Immature natural killer cell (primary cell): ENCODE measurements at places on chromosomes 12 and 14.
A peak's percentile ranks its signal among the peaks of the same experiment; 100 is the strongest.

DNA sequence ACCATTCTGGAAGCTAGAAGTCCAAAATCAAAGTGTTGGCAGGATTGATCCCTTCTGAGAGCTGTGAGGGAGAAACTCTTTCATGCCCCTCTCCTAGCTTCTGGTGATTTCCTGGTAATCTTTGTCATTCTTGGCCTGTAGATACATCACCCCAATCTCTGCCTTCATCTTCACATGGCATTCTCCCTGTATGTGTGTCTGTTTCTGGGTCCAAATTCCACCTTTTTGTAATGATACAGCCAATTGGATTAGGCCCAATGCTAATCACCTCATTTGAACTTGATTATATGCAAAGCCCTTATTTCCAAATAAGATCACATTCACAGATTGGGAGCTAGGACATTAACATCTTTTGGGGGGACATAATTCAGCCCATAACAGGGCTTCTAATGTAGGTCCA is 76.9 kb upstream of the MBIP start:
- no peak overlapping the region for H3K27ac ChIP-seq
- H3K4me1 ChIP-seq, result no peaks in the 10 kb centered on the region
- H3K4me3 ChIP-seq, result no peak overlapping the region
- no peaks in the 10 kb centered on the region for H3K36me3 ChIP-seq

DNA sequence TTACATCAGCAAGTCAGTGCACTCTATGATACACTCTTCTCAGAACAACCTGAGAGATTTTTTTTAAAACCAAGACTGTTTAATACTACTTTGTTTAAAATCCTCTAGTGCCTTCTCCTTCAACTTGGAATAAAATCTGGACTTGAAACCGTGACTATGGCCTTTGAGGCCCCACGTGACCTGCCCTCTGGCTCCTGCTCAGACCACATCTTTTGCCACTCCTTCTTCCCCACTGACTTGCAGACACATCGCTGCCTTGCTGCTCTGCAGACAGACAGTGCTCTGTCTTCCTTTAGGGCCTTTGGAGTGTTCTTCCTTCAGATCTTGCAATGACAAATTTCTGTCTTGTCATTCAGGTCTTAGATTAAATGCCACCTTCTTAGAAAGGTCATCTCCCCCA is 48.5 kb downstream of the TTC8 start:
- peaks cover 6% of the 10 kb centered on the region for H3K27me3 ChIP-seq
- DNase-seq, result no peak
- peaks cover 5% of the 10 kb centered on the region for H3K36me3 ChIP-seq
- no peak overlapping the region for H3K27ac ChIP-seq
- H3K4me3 ChIP-seq, result no peak overlapping the region

GRCh38 chr14:24443053-24443665 is 583 bp upstream of the SDR39U1 start:
- H3K36me3 ChIP-seq, result peaks cover 17% of the 10 kb centered on the region
- peaks cover 48% of the 10 kb centered on the region for H3K4me1 ChIP-seq
- DNase-seq, result no peak
- H3K27me3 ChIP-seq, result peaks cover 9% of the 10 kb centered on the region

DNA sequence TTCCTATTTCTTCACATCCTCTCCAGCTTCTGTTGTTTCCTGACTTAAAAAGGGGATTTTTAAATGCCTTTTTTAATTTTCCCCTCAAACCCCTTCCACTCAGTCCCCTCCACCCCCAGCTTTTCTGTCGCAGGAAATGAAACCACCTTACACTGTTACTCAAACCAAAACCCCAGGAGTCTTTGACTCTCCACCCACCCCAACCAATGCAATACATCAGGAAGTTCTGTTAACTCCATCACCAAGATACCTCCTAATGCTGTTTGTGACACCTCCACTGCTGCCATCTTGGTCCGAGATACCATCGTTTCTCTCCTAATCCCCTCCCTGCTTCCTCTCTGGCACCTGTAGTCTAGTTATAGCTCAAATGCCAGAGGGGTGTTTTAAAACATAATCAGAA is 25.4 kb upstream of the CPM start:
- DNase-seq, result no peak
- H3K36me3 ChIP-seq, result no peaks in the 10 kb centered on the region
- no peak overlapping the region for H3K4me3 ChIP-seq
- peaks cover 11% of the 10 kb centered on the region for H3K4me1 ChIP-seq
- H3K27ac ChIP-seq, result no peak overlapping the region
- H3K27me3 ChIP-seq, result peaks cover 3% of the 10 kb centered on the region

GRCh38 chr12:12534975-12535374 is 27.7 kb downstream of the DUSP16 start:
- no peak overlapping the region for H3K27ac ChIP-seq
- H3K36me3 ChIP-seq, result no peaks in the 10 kb centered on the region
- no peaks in the 10 kb centered on the region for H3K27me3 ChIP-seq
- DNase-seq, result no peak
- H3K4me3 ChIP-seq, result no peak overlapping the region
- no peaks in the 10 kb centered on the region for H3K4me1 ChIP-seq

GRCh38 chr14:99744199-99744872 is 48.9 kb upstream of the EML1 start:
- H3K4me1 ChIP-seq, result no peaks in the 10 kb centered on the region
- no peaks in the 10 kb centered on the region for H3K36me3 ChIP-seq
- peaks cover 21% of the 10 kb centered on the region for H3K27me3 ChIP-seq
- H3K27ac ChIP-seq, result no peak overlapping the region
- H3K4me3 ChIP-seq, result no peak overlapping the region
- no peak for DNase-seq

DNA sequence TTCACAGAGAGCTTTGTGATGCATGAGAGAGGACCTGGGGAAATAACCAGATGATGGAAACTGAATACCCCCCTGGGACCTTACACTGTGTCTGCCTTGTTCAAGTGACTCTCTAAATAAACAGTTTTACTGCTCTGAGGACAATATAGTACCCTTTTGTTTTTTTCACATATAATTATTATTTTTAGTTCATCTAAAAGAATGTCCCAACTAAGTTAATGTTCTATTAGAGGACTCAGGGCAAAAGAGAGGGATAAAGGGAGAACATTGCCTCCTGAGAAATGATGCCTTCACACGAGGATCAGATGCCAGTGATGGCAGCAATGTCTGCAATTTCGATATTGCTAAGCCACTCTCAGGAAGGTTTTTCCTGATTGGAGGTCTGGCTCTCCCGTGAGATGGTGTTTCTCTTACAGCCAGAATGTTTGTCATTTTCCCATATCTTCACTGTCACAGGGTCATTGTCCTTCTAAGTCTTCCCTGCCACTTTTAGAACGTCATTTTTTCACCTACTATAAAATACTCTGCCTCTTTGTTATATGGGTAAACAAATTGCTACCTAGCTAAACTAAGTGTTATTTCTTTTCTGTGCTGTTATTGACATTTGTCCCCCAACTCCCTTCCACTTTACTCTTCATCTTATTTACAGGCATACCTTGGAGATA is 201.6 kb downstream of the RAD51B start:
- H3K27me3 ChIP-seq, result peaks cover 2% of the 10 kb centered on the region
- H3K36me3 ChIP-seq, result peaks cover 15% of the 10 kb centered on the region
- H3K4me3 ChIP-seq, result no peak overlapping the region
- DNase-seq, result no peak
- H3K27ac ChIP-seq, result no peak overlapping the region
- no peaks in the 10 kb centered on the region for H3K4me1 ChIP-seq

DNA sequence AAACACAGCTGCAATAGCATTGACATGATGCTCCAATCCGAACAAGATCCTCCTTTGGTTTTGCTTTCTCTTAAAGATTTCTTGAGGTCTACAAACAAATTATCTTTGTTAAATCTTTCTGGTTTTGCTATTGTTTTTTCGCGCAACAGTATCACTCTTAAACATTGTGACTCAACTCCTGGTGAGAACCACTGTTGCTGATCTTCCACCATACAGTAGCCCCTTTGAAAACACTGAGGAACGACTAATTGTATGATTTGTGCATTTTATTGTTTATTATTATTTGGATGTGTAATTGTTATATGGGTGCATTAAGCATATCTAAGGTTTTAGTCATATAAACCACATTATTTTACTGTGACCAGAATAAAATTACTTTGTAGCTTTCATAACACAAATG is 282.8 kb downstream of the EGLN3 start:
- peaks cover 1% of the 10 kb centered on the region for H3K27me3 ChIP-seq
- H3K36me3 ChIP-seq, result no peaks in the 10 kb centered on the region
- H3K4me3 ChIP-seq, result no peak overlapping the region
- H3K27ac ChIP-seq, result no peak overlapping the region
- no peaks in the 10 kb centered on the region for H3K4me1 ChIP-seq
- no peak for DNase-seq

- DNase-seq, result no peak
- no peak overlapping the region for H3K27ac ChIP-seq
- no peaks in the 10 kb centered on the region for H3K4me1 ChIP-seq
- no peak overlapping the region for H3K4me3 ChIP-seq
- H3K36me3 ChIP-seq, result no peaks in the 10 kb centered on the region
These were observed 608.4 kb downstream of the FSCB start for GRCh38 chr14:43898687-43899086.

- H3K4me1 ChIP-seq, result peaks cover 69% of the 10 kb centered on the region
- H3K27ac ChIP-seq, result peak overlapping the region; percentile 99
- H3K27me3 ChIP-seq, result peaks cover 3% of the 10 kb centered on the region
- peak; percentile 58 for DNase-seq
- H3K36me3 ChIP-seq, result no peaks in the 10 kb centered on the region
These were observed 21.3 kb downstream of the GCH1 start for GRCh38 chr14:54881235-54881760.

GRCh38 chr12:80749456-80749855 is 32.7 kb downstream of the MYF5 start:
- H3K27me3 ChIP-seq, result peaks cover 2% of the 10 kb centered on the region
- DNase-seq, result no peak
- no peaks in the 10 kb centered on the region for H3K4me1 ChIP-seq
- no peaks in the 10 kb centered on the region for H3K36me3 ChIP-seq

GRCh38 chr12:82857911-82858533 is 171.3 kb downstream of the TMTC2 start:
- no peaks in the 10 kb centered on the region for H3K4me1 ChIP-seq
- no peaks in the 10 kb centered on the region for H3K27me3 ChIP-seq
- no peak overlapping the region for H3K4me3 ChIP-seq
- H3K27ac ChIP-seq, result no peak overlapping the region

DNA sequence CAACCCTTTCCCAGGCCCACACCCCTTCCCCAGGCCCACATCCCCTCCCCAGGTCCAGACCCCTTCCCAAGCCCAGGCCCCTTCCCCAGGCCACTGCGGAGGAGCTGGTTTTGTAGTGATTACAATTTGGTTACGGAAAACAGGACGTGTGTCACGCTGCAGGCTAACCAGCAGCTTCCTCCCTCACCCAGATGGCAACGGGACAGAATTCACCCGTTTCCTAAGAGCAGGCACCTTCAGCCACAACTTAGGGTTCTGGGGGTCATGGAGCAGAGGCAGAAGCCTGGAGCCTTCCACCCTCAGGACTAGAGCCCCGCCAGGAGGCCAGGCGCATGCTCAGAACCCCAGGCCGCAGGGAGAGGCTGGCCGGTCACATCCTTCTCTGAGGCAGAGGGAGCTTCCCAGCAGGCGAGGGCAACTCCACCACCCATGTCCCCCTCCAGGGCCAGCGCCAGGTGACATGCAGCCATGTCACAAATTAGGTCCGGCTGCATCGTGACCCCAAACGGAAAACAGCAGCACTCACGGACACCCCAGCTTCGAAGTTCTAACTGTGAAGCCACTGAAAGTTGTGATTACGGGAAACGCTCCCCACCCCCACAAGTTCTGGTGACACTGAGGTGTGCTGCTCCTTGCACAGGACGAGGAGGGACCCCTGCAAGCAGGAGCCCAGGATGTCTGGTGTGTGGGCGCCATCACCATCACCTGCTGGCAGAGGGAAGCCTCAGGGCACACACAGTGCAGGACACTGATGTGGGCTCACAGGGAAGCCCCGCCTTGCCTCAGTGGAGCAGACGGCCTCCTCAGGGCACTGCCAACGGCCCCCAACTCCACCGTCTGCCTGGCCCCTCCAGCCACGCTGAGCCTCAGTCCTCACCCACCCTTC is 7.7 kb downstream of the BRF1 start:
- H3K27me3 ChIP-seq, result peaks cover 30% of the 10 kb centered on the region
- peak overlapping the region; percentile 86 for H3K27ac ChIP-seq
- H3K4me3 ChIP-seq, result peak overlapping the region; percentile 24
- no peak for DNase-seq
- no peaks in the 10 kb centered on the region for H3K36me3 ChIP-seq

GRCh38 chr12:55972042-55972441 is 1.8 kb upstream of the RAB5B start:
- H3K27ac ChIP-seq, result no peak overlapping the region
- H3K27me3 ChIP-seq, result no peaks in the 10 kb centered on the region
- peaks cover 27% of the 10 kb centered on the region for H3K4me1 ChIP-seq
- H3K36me3 ChIP-seq, result no peaks in the 10 kb centered on the region
- DNase-seq, result no peak
